Psoas muscle (tissue), 8 donors: ENCODE measurements at places on chromosomes 4 and X. TPM values are rescaled to one million over a fixed set of nuclear protein-coding genes. Genes with fewer than 3 reads are reported as not detected.

Gene ADAMTS3
- total RNA-seq = 0.58 TPM

GRCh38 chr4:28177641-28178040 is 1317.0 kb downstream of the STIM2 start:
- no peak for DNase-seq

DNA sequence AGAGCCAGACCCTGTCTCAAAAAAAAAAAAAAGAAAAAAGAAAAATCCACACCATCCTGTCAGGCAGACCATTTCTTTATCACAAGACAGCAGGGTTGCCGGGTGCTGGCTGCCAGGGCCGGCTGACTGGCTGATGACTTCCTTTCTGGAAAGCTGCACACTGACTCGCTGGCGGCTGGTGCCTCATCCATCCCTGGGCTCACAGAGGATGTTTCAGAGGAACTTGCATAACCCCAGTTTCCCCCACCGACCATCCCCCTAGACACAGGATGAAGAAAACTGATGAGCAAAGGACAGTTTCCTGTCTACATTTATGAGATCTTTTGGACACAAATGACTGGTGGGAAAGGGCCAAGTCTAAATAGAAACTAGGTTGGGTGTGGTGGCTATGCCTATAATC is 14.1 kb downstream of the HPSE start:
- DNase-seq = peak; percentile 46

Gene KCND1
- total RNA-seq = 0.30 TPM

- DNase-seq = no peak
Measured at GRCh38 chrX:98405376-98405775, 1521.7 kb downstream of the RPA4 start.

Gene CTAG1B
- total RNA-seq = not detected

DNA sequence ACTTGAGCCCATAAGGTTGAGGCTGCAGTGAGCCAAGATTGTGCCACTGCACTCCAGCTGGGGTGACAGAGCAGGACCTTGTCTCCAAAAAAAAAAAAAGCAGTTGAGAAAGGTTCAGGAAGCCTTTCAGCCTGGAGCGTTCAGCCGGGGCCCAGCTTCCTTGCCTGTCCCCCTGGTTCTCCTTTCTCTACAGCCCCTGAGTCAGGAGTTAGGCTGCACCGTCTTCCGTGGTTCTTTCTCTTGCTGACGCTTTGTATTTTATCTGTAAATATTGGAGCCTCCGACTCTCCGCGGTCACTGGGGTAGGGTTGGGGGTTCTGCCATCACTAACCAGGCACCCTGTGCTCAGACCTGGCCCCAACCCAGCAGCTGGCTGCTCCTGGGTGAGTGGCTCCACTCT is 13.8 kb upstream of the UVSSA start:
- no peak for DNase-seq

DNA sequence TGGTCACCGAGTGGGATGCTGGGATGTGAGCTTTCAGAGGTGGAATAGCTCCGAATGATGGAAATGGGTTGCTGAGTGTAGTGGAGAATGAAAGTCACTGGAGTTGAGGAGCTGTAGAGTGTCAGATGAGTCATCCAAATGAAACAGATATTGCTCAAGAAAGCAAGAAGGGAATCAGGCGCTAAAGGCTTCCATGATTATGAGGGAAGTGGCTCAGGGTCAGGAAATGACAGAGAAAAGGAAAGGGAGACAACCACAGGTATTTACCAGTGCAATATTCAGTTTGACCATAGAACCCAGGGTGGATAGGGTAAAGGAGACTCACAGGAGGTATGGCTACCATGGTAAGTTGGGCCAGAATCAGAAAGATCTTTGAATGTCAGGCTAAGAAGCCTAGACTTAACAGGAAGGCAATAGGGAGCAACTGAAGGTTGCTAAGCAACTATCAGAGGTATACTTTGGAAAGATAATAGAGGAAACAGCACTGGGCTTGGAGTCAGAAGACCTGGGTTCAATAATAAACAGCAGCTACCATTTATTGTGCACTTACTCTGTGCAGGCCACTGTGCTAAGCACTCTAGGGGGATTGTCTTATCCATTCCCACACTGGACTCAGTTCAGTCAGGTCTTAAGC is 11.7 kb downstream of the LAS1L start:
- DNase-seq = no peak

- DNase-seq = no peak
Measured at GRCh38 chr4:138389976-138390685, 148.0 kb upstream of the SLC7A11 start.

Gene ADGRG4
- not detected for total RNA-seq

DNA sequence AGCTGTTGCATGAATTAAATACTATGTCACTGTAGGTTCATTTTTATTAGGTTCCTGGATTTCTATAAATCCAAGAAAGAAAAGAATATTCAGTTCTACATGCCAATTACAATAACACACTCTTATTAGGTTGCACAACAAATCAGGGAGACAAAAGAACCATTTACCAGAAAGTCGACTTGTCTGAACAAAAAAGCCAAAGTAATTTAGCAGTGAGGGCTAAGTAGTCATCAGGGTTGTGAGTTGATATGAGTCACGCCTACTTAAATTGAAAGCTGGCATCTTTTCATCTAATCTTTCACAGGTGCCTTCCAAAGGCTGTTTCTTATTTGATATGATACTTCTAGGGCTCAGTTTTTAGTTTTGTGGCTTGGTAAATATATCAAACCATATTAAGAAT is 25.4 kb upstream of the GNRHR start:
- no peak for DNase-seq

GRCh38 chr4:74660866-74661265 is 133.5 kb downstream of the BTC start:
- DNase-seq = no peak

- DNase-seq = no peak
Measured at GRCh38 chr4:15161439-15161838, 159.2 kb downstream of the CPEB2 start.

Gene F11
- not detected for total RNA-seq

Gene SCRG1
- total RNA-seq = not detected

DNA sequence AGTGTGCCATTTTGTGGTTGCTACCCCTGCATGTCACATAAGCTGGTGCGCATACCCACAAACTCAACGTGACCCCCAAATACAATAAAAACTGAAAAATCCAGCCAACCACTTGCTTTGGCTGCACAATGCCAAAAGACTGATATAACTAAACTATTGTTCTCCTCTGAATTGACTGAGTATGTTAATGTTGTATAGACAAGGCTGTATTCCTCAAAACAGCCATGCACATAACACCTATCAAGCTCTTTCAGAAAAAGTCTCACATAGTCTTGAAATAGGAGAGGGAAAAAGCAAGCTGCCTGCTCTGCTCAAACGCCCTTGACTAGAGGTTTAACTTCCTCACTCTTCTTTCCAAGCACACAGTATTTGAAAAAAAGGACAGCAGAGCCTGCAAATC is 126.4 kb upstream of the NOCT start:
- DNase-seq = no peak

Gene CYP4V2
- total RNA-seq = 6.8 TPM

Gene MAGEB10
- not detected for total RNA-seq

Gene NXF2B
- not detected for total RNA-seq

GRCh38 chrX:116284400-116284799 is 113.9 kb downstream of the AGTR2 start:
- no peak for DNase-seq

- no peak for DNase-seq
Measured at GRCh38 chrX:100654261-100654660, 10.3 kb downstream of the SRPX2 start.

Gene PIR
- total RNA-seq = 9.7 TPM

- no peak for DNase-seq
Measured at GRCh38 chrX:123884809-123885408, 25.1 kb downstream of the XIAP start.

Gene TEX13D
- total RNA-seq = not detected

DNA sequence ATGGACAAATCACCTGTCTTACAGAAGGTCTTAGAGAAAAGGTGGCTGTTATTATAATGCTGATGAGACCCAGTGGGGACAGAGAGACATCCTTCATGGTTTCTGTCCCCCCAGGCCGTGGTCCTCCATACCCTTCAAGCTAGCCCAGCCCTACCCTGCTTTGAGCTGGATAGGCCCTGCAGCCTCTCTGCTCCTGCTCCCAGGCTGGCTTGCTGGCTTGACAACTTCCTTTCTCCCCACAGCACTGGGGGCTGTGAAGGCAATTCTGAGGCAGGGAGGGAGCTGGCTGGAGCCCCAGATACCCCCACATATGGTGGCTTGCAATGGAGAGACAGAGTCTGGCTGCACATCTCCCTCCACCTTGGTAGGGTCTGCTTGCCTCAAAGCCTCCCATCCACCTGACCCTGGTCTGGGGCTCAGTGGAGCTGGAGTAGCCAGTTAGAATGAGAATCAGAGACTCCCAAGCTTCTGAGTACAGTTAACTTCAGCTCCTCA is 118.2 kb downstream of the PJA1 start:
- DNase-seq = no peak

- DNase-seq = no peak
Measured at GRCh38 chr4:23871426-23871825, 18.4 kb downstream of the PPARGC1A start.

DNA sequence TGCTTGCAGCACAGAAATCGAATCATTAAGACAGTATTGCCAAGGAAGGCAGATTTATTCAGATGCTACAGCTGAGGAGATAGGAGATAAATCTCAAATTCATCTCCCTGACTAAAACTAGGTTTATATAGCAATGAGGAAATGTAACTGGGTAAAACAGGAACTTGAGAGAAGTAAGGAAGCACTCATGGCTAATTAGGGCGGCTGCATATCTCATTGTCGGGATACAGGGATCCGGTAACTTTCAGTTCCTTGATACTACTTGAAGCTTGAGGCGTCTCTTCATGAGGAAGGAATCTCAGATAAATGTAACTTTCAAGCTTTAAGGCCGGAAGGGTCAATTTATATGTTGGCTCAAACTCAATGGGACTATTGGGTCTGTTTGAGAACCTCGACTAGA is 129.2 kb upstream of the WDR1 start:
- DNase-seq = no peak

DNA sequence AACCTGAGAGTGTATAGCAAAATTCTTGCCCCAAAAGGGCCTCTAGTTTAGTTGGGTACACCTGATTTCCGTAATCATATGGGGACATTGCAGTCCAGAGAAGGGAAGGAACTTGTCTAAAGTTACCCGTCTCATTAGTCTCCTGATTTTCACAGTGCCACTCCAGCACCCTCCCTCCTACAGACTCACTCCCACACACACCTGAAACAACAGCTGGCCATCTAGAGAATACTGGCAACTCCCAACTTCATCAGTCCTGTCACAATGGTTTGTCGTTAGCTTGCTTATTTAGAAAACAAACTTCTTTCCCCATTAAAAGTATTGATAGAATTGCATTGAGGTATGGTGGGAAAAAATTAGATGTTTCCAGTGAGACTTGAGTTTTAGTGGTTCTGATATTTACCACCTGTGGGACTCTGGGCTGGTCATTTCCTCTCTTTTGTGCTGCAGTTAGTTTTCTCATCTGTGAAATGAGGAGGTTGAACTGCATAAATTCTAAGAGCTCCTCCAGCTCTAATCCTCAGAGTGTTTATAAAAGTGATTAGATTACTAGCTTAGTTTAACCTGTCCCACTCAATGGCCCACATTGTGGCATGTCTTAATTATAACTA is 1.7 kb downstream of the IL13RA1 start:
- no peak for DNase-seq

- DNase-seq = no peak
Measured at GRCh38 chrX:7904562-7904961, 22.7 kb downstream of the PNPLA4 start.

DNA sequence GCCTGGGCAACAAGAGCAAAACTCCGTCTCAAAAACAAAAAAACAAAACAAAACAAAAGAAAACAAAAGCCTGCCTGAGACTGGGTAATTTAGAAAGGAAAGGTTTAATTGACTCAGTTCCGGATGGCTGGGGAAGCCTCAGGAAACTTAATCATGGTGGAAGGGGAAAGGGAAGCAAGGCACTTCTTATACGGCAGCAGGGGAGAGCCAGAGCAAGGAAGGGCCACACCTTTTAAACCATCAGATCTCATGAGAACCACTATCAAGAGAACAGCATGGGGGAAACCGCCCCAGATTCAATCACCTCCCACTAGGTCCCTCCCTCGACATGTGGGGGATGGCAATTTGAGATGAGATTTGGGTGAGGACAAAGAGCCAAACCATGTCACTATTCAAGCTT is 122.2 kb downstream of the UBE2K start:
- no peak for DNase-seq
